ENCODE measurements at places on chromosomes 4 and X.

- DNase-seq = no peak
These were observed 42.9 kb downstream of the ATXN3L start for GRCh38 chrX:13276991-13277390.

DNA sequence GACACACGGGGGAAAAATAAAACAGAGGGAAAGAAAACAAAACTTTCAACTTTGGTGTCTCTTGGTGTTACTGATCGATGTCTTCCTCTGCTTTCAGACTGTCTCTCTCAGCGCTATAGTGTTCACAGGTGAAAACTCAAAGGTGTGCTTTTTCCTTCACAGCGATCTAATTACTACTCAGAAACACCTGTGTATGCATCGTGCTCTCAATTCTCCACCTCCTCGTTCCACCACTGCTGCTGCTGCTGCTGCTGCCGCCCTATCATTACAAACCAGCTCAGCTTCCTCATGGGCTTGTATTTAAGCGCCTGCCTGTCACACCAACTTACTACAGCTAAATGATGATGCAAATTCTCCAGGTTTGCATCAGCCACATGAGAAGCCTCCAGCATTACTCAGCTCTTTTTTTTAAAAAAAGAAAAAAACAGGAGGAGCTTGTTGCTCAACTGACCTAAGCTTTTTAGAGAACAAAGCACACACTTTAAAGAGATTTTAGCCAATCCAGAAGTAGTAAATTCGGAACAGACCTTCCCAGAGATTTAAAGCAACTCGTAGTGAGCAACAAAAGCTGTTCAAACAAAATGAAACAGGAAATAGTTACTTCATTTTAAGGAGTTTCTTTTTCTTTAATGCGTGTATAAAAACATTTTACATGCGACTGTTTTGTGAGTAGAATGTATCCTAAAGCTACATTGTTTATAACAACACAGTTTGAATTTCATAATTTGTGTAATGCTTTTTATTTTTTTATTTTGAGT lies at the start of gene SLC7A11:
Gene SLC7A11 (minus strand): TSS at position 274 of the 758 bp plus-strand sequence. CDS start 280 bp downstream, outside the sequence.
- peak; percentile 99 for DNase-seq

DNA sequence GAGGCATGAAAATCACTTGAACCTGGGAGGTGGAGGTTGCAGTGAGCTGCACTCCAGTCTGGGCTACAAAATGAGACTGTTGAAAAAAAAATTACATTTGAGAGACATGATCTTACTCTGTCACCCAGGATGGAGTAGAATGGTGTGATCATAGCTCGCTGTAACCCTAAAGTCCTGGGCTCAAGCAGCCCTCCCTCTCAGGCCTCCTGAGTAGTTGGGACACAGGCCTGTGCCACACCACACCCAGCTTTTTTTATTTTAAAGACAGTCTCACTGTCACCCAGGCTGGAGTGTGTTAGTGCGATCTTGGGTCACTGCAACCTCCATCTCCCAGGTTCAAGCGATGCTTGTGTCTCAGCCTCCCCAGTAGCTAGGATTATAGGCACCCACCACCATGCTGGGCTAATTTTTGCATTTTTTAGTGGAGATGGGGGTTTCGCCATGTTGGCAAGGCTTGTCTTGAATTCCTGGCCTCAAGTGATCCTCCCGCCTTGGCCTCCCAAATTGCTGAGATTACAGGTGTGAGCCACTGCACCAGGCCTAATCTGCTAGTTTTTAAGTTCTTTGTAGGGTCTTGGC lies 6.1 kb downstream of the RPS3A start:
- no peak for DNase-seq

DNA sequence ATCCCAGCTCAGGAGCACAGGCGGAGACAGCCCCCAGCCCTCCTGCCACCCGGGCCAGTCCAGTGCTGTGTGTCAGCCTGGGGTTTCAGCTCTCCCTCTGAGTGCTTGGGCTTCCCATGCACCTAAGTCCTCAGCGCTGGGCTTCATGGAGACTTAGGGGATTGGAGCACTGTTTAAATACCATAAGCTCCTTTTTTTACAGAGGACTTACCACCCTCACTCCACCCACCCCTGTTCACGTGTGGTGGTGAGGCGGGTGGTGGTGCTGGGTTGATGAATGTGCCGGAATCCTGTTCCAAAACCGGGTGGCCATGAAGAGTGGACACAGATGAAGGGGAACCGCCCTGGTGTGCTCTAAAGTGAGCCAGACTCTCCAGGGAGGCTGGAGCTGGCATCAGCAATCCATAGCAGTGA lies 66.9 kb downstream of the PSAPL1 start:
- no peak for DNase-seq

- no peak for DNase-seq
These were observed at the start of gene MAGEB1 for GRCh38 chrX:30246769-30247489. Gene MAGEB1 (plus strand): TSS chrX:30247146. CDS start chrX:30250494, 3,348 bp downstream.
